Stimulated activated naive CD4-positive, alpha-beta T cell treated with Interleukin-2 at 50 U/mL for 16 hours (primary cell): ENCODE measurements at places on chromosomes 2 and 18.

DNA sequence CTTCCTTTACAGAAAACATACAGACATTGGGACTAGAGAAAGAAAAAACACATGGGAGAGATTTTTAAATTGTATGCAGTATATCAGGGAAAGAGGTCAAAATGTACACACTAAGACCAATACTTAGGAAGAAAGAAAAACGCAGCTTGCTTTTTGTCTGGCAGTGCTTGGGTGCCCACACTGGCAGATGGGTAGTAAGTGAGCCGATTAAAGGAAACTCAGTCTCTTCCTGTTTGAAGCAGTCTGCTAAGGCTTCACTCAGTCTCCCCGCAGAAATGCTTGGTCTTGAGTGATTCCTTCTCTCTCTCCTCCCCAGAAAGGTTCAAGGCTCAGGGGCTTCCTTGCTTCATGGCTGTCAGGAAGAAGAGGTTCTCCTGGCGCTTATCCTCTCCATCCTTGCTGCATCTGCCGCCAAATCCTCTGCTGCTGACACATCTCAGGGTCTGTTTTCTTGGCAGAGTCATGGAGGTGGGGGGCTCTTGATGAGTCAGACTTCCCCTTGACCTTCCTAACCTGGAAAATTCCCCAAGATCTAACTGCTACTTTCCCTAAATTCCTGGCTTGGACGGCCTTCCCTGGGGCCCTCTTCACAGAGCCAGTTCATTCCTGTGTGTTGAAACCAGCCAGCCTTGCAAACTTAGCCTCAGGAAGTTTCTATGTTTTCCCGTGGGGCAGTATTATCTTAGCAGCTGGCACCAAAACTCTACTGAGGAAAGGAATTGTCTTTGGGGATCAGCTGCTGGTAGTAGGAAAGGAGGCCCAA is 10.5 kb upstream of the TMSB10 start:
- DNase-seq, result no peak

- no peak for DNase-seq
Measured at GRCh38 chr18:57475408-57475807, 40.2 kb downstream of the ONECUT2 start.

DNA sequence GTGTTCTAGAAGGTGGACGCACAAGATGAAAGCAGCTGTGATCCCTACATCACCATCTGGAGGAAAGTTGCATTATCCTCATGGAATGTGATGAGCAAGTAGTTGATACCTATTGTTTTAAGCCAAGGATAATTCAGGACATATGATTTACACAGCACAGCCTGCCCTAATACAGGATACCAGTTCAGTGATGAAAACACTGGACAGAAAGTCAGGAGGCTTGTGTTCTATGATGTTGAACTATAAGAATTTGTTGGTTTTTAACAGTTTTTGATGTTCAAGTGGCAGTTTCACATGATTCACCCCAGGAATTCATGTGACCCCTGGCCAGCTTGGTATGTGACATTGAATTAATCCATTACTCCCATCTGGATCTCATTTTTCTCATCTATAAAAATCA is 6.2 kb upstream of the CHST10 start:
- no peak for DNase-seq

GRCh38 chr2:159438720-159439353 is 152.3 kb upstream of the WDSUB1 start:
- no peak for DNase-seq

DNA sequence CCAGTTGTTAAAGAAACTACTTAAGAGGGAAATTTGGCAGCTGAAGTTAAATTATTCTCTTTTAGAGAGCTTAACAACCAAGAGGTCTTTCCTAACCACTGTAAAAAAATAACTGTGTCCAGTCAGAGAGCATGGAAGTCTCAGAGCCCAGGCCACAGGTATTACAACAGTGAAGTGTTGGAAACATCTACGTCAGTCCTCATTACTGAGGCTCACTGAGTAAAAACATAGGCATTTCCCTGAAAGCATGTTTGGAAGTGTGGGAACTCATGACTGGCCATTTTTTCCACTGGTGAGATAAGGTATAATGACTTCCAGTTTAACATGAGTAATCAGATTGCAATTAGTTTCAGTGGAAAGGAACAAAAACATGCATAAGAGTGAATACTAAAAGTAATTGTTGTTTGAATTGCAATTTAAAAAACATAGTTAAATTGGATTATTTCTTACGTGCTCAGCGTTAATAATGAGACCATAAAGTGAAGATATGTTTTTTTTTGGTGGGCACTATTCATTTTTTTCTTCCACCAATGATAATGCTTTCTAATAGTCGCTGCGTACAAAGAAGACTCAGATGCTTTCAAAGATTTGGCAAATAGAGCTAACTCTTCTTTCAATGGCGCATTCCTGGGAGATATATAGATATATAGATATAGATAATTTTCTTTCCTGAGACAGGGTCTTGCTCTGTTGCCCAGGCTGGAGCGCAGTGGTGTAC is 60.8 kb downstream of the EFEMP1 start:
- no peak for DNase-seq

DNA sequence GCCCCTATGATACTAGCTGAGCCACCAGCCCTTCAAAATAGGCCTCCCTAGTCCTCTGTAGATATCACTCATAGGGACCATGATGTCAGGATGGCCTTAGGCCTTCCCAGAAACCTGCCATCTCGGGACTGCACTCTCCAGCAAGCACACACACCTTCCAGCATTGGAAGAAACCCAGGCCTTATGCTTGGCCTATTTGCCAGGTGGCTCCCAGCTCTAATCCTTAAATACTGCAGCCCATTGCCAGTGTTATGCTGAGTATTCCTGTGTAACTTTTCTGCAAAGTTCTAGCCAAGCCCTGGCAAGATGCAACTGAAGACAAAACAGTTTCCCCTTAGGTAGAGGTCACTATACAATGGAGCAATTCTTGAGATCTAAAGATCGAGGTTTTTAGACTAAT is 316.5 kb downstream of the SETBP1 start:
- DNase-seq, result no peak
